ENCODE measurements at places on chromosomes 11 and 22. TPM values are rescaled to one million over a fixed set of nuclear protein-coding genes. Genes with fewer than 3 reads are reported as not detected.

- ATAC-seq, result peak; percentile 51
Observed at GRCh38 chr22:25081409-25081824, 118.2 kb upstream of the CRYBB3 start.

The SGSM1 gene
- 0.20 TPM for total RNA-seq

DNA sequence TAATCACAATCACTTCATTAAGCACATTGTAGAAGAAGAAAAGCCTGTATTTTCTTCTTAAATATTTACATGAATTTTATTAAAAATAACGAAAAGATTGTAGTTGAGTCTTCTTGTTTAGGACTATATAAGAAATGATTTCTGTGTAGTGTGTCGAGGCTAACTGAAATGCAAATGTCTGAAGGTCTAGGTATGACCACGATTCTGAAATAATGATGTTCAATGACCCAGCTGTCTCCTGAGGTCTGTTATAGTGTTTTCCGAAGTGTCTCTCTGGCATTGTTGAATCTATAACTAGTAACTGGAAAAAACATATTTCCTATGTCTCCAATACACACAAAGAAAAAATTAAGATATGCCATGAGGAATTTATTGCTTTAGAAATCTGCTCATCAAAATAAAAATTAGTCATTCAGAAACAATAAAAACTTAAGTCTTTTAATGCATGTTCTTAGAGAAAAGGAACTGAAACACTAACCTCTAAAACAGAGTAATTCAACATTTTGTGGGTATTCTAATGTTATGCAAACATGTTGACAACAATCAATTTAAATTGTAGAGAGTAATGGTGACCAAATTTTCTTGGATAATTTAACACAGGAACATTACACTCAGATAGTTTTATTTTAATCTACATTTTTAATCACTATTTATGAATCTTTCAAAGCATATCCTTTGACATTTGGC lies 55.0 kb downstream of the CASP12 start:
- no peak for ATAC-seq

The ROBO4 gene
- 2.3 TPM for total RNA-seq

The SLC17A6 gene
- total RNA-seq, result not detected

DNA sequence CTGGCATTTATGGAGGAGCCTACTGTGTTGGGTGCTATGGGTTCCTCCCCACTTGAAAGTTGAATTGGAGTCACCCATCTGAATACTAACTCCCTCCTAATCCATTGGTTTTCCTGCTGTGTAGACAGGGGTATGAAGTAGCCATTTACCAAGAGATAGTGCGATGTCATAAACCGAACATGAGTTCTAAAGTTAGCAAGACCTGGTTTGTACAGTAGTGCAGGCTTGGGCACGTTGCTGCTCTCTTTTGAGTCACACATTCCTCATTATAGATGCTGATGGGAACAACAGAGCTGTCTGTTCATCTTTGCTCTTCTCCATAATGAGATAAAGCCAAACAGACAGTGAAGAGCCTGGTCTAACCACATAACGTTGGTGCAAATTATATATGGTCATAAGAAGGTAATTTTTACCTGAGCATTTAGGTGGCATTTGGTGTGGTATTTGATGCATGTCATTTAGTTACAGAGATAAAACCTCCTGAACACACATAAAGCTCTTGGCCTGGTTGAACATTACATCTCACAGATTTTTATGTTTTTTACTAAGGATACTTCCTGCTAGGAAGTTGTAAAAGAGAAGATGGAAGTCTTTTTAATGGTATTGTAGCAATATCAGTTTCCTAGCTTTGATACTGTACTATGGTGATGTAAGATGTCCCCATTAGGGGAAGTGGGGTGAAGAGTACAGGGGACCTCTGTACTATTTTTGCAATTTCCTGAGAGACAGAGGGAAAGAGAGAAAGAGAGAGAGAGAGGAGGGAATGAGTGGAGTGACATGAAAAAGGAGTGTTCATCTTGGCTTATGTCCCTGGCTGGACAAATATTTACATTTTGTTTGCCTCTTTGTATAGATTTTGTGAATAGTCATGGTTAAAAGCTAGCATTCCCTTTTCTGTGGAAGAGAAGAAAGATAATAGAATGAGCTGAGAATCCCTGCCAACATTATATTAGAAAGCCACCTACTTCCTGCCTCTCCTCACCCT lies 27.9 kb downstream of the GRAP2 start:
- ATAC-seq, result peak; percentile 77

The TREH gene
- total RNA-seq, result 0.68 TPM

GRCh38 chr11:124114942-124115781 lies at the start of gene VWA5A:
TSS of gene VWA5A (plus strand) at chr11:124115450. CDS start at chr11:124117512, 2,062 bp downstream.
- peak; percentile 98 for ATAC-seq

DNA sequence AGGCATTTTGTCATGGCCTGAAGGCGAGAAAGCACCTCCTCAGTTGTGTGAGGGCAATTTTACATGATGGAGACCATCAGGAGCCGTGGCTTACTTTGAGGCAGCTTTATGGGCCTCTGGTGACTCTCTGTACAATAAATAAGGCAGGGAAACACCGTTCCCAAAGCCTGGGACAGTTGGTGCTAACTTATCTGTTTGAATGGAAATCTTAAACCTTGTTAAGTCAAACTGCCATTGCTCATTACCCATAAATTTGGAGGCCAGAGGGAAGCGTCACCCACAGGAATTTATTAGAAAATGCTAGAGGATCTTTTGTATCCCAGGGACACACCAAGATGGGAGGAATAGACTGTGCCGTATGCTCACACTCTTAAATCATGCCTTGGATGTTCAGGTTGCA lies 1156.9 kb downstream of the BRD1 start:
- ATAC-seq, result no peak
